ENCODE measurements at places on chromosomes 11 and 22. TPM values are rescaled to one million over a fixed set of nuclear protein-coding genes. Genes with fewer than 3 reads are reported as not detected.
A peak's percentile ranks its signal among the peaks of the same experiment; 100 is the strongest.

DNA sequence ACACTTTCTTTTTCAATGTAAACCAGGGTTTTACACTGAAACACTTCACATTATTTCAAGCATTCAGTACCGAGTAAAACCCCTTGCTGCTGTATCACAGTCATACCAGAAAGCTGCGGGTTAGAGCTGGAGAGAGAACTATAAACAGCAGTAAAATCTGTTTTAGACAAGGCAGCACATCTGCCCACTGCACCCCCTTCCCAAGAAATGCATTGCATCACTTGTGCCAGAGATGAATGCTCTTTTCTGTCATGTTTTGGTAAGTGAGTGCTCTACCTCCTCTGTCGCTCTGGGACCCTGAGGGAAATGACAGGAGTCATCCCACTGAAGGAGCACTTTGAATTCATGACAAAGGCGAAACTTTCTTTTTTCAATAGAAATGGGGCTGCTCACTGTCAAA, 107.2 kb downstream of the MAML2 start:
- H3K4me1 ChIP-seq, result peaks cover 7% of the 10 kb centered on the region
- H3K27ac ChIP-seq, result peak overlapping the region; percentile 63
- H3K27me3 ChIP-seq, result no peaks in the 10 kb centered on the region
- H3K4me3 ChIP-seq, result no peak overlapping the region
- DNase-seq, result no peak

DNA sequence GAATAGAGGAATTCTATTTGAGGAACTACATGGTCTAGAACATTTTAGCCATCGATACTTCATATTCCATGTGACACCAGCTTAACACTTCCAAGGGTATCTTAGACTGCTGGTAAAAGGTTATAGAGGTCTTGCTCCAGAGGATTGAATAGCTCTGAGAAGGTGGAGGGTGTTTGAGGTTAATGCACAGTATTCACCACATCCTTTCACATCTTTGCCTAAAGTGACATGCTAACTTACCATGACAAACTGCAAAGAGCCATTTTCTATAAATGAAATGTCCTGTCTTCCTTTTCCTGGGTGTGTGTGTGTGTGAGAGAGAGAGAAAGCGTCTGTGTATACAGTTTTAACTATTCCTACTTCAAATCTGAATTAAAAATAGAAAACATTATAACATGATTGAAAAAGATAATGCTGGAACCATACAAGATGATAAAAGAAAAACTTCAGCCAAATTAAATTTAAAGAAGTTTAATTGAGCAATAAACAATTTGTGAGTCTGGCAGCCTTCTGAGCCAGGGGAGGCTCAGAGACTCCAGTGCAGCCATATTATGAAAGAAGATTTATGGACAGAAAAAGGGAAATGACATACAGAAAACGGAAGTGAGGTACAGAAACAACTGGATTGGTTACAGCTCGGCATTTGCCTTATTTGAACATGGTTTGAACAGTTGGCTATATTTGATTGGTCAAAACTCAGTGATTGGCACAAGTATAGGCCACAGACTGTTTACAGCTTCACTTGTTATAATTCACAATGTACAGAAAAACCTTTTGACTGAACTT, 320.9 kb upstream of the CCDC179 start:
- no peak for DNase-seq
- H3K27ac ChIP-seq, result no peak overlapping the region
- H3K27me3 ChIP-seq, result no peaks in the 10 kb centered on the region
- H3K36me3 ChIP-seq, result peaks cover 7% of the 10 kb centered on the region
- H3K4me1 ChIP-seq, result no peaks in the 10 kb centered on the region

DNA sequence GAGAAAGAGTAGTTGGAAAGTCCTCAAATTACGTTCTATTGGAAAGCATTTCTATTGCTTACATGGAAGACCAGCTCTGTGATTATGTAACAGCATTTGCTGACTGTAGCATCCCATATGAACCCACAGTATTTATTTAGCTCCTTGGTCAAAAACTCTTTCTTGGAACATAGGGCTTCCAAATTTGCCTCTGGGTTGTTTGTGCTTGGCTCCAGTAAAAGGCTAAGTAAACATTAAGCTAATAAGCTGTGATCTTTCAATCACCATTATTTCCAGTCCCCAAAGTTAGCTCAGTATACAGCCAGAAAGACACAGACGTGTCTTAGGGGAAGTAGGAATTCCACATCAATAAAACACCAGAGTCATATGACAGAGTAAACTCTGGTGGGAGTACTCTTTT, 668.8 kb downstream of the DLG2 start:
- peaks cover 11% of the 10 kb centered on the region for H3K27me3 ChIP-seq
- no peaks in the 10 kb centered on the region for H3K36me3 ChIP-seq
- no peak overlapping the region for H3K27ac ChIP-seq
- DNase-seq, result no peak
- H3K4me1 ChIP-seq, result no peaks in the 10 kb centered on the region
- H3K4me3 ChIP-seq, result no peak overlapping the region

HMOX1 gene
- 2.5 TPM for total RNA-seq

Measured in MCF 10A (cell line).